Activated CD4-positive, alpha-beta T cell treated with anti-CD3 and anti-CD28 coated beads for 36 hours (primary cell): ENCODE measurements at places on chromosomes 12 and 14. TPM values are rescaled to one million over a fixed set of nuclear protein-coding genes. Genes with fewer than 3 reads are reported as not detected.

DNA sequence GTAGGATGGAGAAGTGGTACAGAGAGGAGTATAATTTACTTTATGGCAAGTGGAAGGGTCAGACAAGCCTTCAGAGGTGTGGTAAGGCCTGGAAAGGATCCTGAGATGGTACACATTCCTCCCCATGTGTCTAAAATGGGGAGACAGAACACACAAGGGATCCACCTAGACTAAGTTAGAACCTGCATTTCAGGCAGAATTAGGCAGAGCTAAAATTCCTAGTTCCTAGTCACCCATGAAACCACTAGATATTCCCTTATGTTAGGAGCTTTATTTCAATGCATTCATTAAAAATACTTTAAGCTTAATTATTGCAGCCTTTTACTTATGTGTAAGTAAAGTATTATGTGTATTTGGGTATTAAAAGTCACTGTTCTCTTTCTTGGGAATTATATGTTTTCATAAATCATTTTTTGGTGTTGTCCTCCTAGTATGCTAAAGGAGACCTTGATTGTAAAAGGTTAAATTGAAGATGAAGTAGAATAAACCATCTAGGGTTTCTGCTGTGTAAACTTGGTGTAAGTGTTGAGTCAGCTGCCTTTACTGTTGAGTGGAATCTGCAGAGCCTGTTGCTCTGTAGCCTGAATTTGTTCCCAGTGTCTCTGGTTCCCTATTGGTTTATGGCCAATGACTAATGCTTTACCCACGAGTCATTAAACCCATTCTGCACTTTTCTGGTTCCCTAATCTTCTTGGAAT lies 423.2 kb downstream of the ATP23 start:
- DNase-seq, result no peak

DNA sequence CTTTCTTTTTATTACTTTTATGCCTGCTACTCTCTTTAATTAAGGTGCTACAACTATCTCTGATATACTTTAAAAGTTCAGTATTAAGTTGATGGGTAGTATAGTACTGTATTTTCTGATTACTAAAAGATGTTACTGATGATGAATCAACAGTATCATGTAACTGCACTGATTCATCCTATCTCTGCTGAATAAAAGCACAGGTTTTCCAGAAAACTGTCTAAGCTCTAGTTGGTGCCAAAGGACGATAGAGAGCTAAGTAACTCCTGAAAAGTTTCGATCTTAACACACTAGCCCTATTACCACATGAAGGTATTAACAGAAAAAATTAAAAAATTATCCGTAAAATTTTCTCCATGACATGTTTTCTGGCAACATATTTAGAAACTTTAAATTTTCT lies 2.1 kb downstream of the SCAF11 start:
- no peak for DNase-seq

The HOXC10 gene
- not detected for total RNA-seq

DNA sequence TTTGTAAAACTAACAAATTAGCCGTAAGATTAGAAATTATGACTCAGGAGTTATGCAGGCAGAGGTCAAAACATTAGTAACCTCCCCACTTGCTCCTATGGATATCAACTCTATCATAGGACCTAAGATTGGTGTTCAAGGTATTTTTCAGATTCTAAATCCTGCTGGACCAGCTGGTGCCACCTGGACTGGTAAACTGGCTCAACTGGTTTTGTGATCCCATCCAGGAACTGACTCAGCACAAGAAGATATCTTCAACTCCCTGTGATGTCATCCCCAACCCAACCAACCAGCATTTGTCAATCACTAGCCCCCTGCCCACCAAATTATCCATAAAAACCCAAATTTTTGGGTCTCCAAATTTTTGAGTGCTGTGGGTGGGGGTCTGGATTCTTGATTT lies 98.1 kb upstream of the OR4E1 start:
- no peak for DNase-seq

The GPR162 gene
- total RNA-seq, result 0.26 TPM

DNA sequence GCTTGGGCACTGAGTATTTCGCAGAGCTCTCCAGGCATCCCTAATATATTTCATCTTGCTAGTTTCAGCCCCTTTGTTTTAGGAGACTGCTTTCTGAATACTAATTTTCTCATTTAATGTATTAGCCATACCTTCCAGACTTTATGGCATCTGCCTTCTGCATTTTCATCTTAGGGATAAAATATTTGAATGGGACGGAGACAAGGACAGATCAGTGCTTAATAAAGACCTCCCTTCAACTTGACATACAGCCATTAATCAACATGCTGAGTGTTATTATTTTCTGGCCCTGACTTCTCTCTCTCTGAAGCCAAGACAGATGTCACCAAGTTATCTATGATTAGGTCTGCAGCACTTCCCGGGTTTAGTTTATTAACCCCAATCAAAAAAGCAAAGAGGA lies 42.4 kb downstream of the CACNA2D4 start:
- DNase-seq, result no peak

The CSAD gene
- total RNA-seq, result 20.0 TPM

The TTC9 gene
- total RNA-seq, result 6.4 TPM

- DNase-seq, result no peak
Observed at GRCh38 chr12:59695379-59695778, 99.5 kb downstream of the SLC16A7 start.

The TAS2R46 gene
- not detected for total RNA-seq

GRCh38 chr14:48857366-48857765 lies 728.8 kb downstream of the RPS29 start:
- DNase-seq, result no peak

GRCh38 chr14:50225067-50225973 lies 6.1 kb downstream of the SOS2 start:
- no peak for DNase-seq

DNA sequence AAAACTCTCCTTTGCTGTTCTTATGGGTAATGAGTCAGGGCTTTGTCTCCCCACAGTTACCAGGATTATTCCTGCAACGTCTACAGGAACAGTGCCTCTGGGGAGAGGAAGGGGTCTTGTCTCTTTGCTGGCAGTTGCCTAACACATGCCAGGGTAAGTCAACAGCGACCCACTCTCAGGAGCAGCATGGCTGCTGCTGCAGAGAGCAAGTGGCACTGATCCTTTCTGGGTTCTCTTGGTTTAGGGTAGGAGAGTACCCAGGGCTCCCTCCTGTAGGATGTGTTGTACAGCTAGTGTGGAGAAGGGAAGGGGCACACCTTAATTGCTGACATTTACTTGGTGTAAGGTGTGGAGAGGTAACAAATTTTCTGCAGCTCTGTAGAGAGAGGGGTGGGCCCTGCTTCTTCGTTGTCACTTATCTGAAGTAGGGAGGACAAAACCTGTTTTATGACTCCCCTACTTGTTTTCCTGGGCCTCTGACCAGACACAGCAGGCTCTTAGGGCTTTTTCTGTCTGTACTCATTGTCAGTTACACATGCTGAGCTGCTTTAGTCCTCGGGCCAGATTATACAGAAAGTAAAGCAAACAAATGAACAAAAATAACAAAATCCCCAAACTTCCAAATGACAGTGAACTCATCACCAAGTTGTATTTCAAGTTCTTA lies 168.2 kb downstream of the ACSS3 start:
- no peak for DNase-seq

DNA sequence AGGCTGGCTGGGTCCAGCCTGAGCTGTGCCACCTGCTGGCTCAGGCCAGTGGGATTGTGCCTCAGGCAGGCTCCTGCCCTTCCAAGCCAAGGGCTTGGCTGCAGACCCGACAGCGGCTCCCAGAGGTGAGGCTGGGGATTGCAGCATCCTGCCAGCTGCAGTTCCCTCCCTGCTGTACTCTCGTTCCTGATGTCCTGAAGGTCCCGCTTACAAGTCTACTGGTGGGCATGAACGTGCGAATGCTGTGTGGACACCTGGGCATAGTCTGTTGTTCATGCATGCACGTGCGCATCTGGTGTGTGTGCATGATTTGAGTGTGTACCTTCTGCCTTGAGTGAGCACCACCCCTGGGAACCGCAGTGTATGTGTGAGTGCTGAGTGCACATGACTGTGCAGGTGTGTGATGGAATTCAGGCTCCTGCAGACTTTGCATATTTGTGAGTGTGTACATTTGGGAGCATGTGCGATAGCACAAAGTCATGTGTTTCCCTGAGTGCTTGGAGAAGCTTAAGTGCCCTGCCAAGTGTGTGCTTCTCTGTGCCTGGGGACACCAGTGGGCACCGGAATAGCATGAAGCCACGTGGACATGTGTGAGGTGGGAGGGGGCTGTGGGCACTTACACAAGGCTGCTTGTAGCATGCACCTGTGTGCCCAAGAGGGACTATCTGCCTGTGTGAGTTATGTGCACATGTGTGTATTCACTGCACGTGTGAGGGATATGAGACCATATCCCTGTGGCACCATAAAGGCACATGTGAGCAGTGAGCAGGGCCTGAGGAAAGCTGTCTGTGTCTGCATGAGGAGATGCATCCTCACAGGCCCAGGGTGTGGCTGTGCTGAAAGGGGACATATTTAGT lies 19.3 kb upstream of the KRT7 start:
- DNase-seq, result peak; percentile 82

- DNase-seq, result no peak
Observed at GRCh38 chr14:102028733-102029132, 58.1 kb downstream of the HSP90AA1 start.

The KRT73 gene
- 1.9 TPM for total RNA-seq

DNA sequence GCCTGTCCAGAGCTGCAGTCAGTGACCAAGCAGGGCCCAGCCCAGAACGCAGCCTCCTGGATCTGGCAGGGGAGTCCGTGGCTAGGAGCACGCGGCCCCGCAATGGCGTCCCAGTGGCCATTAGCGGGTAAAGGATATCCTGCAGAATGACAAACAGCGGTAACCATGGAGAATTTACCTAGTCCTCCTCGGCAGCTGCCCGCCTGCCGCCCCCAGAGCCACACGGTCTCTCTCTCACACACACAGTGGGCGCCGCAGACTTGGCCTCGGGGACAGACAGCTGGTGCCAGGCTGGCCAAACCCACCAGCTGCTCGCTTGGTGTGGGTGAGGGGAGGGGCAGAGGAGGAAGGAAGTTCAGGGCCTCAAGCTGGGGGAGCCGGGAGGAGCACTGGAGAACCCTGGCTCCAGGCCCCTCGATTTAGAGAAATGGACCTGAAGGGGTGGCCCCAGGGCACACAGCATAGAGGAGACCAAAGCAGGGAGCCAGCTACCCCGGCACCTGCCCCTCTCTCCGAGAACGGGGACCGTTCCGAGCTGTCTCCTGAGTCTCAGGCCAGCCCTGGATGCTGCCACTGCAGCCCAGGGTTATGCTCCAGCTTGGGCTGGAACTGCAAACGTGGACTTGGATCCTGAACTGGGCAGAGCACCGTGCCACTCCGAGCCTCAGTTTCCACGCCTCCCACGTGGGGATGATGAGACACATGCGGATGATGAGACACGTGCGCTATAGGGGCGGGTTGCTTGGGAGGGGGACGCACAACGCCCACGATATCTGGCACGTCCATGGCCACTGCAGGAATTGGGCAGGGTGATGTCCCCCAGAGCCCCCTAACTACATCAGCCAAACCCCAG lies 3.4 kb downstream of the CDK2AP1 start:
- peak; percentile 26 for DNase-seq

The ZDHHC22 gene
- total RNA-seq, result not detected

DNA sequence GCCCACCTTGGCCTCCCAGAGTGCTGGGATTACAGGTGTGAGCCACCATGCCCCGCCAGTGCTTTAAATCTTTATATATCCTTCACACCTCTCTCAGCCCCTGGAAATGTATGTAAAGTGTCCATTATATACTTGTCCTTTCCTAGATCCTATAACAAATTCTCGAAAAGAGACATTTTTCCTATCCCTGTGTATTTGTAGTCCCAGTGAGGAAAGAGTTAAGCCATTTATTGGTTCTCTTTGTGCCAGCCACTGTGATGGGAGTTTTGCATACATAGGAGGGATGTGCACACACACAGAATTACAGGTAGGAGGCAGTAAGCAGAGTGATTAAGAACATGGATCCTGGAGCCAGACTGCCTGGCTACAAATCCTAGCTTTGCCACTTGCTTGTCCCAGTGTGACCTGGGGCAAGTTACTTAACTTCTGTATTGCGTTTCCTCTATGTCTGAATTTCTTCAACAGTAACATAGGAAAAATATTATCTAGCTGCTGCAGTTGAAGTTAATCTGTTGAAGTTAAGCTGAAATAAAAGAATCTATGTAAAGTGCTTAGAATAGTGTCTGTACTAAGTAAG lies 2.1 kb upstream of the RABGGTA start:
- no peak for DNase-seq

- DNase-seq, result no peak
Observed at GRCh38 chr12:91274916-91275315, 92.3 kb upstream of the DCN start.

GRCh38 chr14:52008136-52008535 lies 18.8 kb downstream of the RTRAF start:
- no peak for DNase-seq

GRCh38 chr12:72586456-72586855 lies 314.3 kb downstream of the TRHDE start:
- no peak for DNase-seq

The MEG3 gene
- total RNA-seq, result not detected

GRCh38 chr14:32407130-32407529 lies 78.0 kb downstream of the AKAP6 start:
- DNase-seq, result no peak

DNA sequence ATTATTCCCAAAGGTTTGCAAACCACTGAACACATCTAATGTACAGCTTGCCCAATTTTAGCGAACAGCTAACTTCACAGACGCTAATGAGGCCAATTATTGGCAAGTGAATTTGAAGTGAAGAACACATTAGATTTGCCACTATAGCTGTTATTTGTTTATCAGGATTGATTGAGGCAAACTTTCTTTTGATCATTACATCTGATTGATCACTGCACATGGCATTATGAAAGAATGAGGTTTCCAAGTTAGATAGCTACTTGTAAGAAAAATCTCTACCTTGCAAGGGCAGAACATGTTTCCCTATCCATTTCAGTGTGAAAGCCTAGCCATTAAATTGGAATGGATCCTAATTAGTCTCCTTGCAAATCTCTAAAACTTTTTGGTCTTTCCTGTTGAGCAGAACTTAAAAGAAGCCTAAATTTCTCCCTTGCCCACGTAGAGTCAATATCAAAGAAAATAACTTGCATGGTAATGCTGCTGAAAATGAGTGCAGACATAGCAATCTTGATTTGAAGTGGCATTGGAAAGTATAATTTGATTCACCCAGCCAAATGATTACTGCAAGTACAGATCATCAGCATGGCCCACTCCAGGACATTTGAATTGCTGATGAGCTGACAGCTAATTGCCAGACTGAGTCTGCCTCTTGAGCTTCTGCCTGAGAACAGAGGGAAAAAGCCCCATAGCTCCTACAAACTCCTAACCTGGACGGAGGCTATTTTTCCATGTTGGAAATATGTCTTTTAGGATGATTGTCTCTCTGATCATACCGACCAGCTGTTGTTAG lies 98.6 kb downstream of the TPH2 start:
- no peak for DNase-seq

GRCh38 chr14:60266021-60266937 lies 17.3 kb downstream of the PPM1A start:
- DNase-seq, result peak; percentile 32

GRCh38 chr12:132717531-132718387 lies 7.1 kb downstream of the PGAM5 start:
- no peak for DNase-seq

DNA sequence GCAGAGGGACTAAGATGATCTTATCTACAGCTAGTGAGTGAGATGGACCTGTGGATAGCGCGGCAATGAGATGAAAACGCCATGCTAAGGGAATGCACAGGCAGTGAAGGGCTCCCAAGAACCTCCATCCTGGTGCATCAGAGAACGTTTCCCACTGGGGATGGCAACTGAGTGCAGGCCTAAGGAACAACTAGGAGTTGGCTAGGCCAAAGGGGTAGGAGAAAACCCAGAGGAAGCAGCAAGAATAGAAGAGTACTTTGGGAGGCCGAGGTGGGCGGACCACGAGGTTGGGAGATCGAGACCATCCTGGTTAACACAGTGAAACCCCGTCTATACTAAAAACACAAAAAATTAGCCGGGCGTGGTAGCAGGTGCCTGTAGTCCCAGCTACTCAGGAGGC lies 24.6 kb upstream of the BATF start:
- DNase-seq, result no peak
